HuH-7 (cell line): ENCODE measurements at places on chromosomes 7 and 10.
A peak's percentile ranks its signal among the peaks of the same experiment; 100 is the strongest.

DNA sequence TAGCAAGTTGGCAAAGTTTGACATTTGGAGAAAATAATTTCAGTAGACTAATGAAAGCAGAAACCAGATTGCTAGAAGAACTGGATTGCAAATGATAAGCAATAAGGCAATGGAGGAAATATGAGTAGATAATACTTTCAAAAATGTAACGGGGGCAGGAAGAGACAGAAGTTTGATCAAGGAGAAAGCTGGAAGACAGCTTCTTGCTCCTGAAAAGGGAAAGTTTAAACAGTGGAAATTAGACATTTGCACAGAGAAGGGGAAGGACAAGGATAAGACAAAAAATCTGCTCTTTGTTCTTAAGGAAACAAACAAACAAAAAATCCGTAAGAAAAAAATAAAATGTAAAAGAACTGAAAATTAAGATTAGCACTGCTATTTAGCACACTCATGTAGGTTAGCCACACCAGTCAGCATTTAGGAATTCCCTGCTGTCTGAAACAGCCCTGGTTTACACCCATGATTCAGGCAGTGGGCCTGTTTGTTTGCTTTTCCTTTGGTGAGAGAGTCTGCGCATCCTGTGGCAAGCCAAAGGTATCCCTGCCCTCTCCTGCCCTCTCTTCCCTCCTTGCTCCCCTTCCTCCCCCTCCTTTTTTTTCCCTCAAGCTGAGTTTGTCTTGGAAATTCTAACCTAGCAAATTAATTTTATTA, 104.3 kb upstream of the CAV2 start:
- DNase-seq = peak; percentile 18

DNA sequence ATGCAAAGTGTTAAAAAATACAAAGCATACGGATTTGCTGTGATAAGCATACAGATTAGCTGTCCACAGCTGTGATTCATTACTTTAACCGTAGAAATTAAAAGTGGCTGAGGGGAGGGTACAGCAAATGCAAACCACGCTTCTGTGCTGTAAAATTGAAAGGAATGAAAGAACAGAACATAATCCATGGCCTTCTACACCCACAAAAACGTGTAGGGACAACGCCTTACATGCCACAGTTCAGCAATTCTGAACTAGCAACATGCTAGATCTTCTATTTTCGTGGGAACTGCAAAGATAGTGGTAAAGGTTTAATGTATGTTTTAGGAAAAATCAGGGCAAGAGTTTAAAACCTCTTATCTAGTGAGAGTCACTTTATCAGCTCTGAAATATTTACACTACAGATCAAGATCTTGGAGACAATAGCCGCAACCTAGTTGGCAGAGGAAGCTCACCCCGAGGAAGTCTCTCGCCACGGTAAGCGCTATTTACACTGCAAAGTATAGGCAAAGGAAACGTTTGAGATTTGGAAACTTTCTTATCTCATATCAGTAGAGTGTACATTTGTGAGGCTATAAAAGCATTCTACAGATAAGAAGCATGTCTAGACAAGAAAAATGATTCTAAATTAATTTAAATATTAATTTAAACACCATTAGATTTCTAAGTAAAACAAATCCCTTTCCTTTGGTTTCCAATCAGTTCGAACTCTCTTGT, 193.6 kb downstream of the MLLT10 start:
- no peak for DNase-seq

GRCh38 chr10:13351340-13351915, 3.3 kb upstream of the SEPHS1 start:
- DNase-seq = no peak

GRCh38 chr7:74217455-74218342, 7.9 kb downstream of the LAT2 start:
- no peak for DNase-seq

- no peak for DNase-seq
These were observed 209.4 kb upstream of the PRSS1 start for GRCh38 chr7:142539901-142540300.

DNA sequence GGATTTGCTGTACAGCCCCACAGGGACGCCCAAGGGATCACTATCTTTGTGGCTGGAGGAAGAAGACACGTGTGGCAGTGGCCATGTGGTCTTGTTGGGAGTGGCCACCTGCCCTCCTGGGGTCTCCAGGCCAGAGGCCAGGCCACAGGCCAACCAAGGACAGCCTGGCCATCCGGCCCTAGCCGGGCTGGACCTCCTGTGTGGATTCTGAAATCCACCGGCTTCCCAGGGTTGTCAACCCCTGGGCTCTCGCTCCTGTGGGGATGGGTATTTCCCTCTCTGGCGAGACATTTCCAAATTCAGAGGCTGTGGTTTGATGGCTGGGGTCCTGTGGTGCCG, 31.5 kb upstream of the CFAP46 start:
- DNase-seq = no peak

DNA sequence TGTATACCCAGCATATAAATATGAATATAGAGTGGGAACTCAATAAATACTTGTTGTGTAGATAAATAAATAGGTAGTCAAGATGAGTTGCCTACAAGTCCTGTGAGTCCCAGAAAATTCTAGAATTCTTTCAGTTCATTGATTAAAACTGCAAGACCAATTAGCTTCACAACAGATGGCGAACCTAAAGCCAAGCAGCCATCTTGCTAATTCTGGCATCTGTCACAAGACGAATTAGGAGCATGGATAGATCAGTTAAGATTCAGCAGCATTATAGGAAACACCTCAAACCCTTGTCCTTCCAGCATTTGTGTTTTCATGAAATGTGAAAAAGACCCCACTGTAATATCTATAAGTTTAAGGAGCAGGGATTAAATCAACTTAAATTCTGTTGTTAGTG, 552.7 kb downstream of the MAGI2 start:
- no peak for DNase-seq

DNA sequence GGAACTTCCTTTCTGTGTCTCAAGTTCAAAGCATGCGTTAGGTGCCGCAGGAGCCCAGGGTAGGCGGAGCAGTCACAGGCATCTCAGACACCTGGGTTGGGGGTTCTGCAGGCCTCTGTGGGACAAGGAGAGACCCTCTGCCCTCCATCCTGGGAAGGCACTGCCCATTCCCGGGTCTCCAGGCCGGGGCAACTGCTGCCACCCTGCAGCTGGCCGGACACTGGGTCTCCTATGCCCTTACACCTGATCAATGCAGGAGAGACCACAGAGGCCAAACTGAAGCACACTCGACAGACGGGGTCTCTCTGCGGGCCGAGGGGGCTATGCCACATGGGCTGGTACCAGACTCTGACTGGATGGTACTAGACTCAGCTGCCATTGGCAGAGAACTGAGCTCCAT, 36.9 kb downstream of the YKT6 start:
- DNase-seq = no peak

GRCh38 chr7:135690566-135690965, 28.3 kb downstream of the STMP1 start:
- DNase-seq = no peak

DNA sequence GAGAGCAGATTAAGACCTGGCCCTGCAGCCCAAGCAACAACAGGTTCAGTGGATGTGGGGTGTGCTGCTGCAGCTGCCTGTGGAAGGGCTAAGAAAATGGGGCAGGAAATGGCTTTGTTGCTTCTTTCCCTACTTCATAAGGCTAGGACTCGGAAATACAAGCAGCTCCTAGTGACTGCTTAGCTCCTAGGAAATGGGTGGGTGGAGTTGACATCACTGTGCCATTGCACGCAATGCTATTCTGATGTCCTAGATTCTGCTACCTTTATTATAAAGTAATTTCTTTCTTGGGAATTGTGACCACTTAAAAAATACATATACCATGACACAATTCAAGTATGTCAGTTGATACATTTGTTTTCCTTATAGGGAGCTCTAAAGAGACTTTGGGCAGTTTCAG, 155.8 kb downstream of the FANK1 start:
- no peak for DNase-seq

DNA sequence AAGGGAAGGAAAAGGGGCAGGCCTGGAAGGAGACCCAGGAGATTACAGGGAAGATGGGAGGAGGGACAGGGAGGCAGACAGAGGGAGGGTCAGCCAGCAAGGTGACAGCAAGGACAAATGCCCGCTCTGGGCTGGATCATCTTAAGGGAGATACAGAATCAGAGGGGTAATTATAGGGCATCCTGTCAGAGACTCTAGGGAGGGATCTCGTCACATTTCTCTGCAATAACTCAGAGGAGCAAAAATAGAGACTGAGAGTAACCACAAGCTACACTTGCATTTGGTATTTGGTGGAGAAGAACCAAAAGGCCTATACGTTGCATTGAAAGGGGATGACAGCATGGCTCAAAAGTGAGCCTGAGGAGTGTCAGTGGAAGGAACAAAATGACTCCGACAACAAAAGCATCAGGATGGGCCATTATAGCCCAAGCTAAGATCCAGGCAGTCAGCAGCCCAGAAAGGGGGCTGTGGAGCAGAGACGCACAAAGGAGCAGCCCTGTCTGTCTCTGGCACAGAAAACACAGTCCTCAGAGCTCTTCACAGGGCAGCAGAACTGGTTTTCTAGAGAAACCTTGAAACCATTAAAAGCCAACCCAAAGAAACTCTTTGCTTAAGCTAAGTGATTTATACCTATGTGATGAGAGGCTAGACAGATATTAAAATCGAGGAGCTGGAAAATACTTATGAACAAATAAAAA, 430.2 kb upstream of the VSTM2A start:
- no peak for DNase-seq

GRCh38 chr7:117839507-117839906, 33.7 kb downstream of the CTTNBP2 start:
- no peak for DNase-seq

GRCh38 chr7:120785095-120785494, 72.8 kb downstream of the TSPAN12 start:
- no peak for DNase-seq

DNA sequence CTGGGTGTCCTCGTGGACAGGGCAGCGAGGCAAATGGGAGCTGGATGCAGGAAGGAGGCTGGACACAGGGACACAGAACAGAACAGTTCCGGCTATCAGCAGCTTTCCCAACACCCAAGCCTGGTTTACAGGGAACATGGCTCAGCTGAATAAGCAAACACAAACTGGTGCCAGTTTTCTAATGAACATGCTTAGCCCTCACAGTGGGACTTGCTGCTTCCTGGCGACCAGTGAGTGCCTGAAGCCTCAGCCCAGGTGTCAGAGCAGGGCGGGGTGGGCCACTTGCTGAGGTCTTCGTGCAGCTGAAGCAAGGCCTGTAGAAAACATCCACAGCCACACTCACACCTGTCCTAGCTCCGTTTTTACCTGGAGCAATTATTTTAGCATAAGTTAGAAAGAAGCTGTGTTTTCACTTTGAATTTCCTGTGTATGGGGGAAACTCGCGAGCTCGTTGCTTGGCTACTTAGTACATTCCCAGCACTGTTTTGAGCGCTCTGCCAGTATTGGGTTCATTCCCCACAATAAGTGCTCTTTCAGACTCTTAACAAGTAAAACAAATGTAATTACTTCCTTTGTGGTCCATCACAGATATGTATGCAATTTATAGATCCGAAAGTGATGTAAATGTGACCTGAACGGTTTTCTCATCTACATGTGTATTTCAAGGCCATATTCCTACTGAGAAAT, 261.2 kb upstream of the SHH start:
- no peak for DNase-seq

DNA sequence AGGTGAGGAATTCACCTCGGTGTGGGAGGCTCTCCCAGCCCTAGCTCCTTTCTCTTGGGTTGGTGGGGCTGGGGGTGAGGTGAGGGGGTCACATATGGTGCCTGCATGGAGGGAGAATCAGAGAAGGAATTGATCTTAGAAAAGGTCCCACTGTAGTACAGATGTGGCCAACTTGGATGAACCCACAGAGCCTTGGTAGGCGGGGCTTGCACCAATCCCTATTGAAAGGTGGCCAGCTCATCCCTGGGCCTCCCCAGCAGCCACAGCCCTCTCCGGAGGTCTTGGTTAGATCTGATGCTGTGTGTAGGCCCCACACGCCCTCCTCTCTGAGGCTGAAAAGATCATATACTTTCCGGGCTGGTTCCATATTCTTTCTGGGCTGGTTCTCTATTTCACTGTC, 19.0 kb downstream of the HKDC1 start:
- DNase-seq = no peak

DNA sequence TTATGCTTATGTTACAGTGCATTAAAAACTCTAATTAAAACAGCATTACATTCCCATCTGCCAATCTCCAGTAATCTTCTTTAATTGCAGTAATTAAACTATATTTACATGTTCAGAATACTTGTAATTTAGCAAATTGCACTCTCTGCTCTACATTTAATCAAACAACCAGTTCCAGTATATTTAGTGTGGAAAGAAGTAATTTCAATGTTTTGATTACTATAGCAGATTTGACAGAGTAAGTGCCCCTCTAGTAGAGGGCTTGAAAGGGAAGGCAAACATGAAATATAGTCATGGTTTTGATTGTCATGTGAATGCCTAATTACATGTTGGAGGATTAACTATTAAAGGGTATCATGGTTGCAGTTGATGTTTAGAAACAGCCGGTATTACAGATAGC, 739.7 kb downstream of the AUTS2 start:
- no peak for DNase-seq

- no peak for DNase-seq
These were observed 173.5 kb downstream of the KMT2E start for GRCh38 chr7:105187302-105188169.

DNA sequence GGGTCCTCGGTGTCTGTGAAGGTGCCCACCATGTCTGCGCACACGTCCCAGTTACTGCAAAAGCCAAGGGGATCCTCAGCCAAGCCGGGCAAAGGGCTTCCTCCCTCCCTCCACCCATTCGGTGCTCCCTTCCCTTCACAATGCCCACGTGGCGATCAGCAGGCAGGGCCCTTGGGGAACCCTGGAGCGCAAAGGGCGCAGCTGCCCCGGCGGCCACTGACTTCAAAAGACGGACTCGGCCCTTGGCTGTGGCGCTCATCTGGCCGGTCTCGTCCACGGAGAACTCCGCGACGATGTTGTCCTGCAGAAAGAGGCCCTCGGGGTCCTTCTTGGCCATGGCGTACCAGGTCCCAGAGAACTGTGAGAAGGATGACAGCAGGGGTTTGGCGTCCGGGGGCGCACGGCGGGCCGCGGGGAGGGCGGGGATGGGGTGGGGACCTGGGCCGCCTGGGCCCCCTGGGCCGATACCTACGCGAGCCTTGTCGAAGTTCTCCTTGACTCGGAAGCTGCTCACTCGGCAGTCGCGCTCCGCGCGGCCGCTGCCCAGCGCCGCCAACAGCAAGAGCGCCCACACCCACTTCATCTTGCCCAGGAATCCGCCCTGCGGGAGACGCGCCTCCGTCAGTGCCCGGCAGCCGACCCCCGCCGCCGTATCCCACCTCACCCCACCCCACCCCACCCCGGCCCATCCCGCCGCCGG, 439 bp downstream of the RBP4 start:
- peak; percentile 36 for DNase-seq

DNA sequence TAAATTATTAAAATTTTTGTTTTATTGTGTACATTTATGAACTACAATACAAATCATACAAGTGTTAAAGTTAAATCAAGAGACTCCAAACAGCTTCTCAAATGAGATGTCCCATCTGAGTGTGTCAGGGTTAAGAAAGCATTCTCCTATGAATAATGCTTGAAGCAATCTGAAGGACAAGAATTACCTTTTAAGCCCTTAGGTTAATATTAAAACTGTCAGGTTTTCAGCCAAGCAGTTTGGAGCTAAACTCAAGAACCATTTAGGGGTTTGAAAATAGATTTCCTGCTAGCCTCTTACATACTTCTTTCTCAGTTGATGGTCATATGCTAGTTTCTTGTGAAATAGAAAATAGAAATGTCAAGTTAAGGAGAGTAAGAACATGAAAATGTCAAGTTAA, 38.3 kb downstream of the LIPJ start:
- no peak for DNase-seq

GRCh38 chr7:15972862-15973275, 286.4 kb upstream of the MEOX2 start:
- no peak for DNase-seq
